ENCODE measurements at places on chromosomes 2 and 18.

- no peak for DNase-seq
Observed at GRCh38 chr2:220893411-220893810, 678.7 kb downstream of the EPHA4 start.

- DNase-seq, result no peak
Observed at GRCh38 chr18:54551590-54551989, 39.5 kb upstream of the DYNAP start.

DNA sequence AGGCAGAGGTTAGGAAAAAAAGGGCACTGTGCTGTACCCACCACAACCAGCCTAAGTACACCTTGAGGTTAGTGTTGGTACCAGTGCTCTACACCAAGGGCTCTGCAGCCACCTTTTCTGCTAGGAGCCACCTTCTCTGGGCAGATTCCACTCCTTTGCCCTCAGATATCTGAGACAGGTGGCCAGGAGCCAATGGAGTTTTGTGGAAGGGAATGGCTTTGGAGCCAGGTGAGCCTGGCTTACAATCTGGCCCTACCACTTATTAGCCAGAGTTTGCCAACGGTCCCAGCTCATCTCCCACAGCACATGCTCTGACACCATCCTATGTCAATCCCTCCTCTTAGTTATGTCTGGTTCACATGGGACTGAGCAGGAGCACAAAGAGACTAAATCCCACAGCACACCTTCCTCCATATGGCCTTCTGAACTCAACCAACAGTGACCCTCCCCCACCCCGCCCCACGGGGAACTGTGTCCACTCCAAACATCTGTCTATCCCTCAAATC is 77.5 kb downstream of the CLHC1 start:
- DNase-seq, result no peak

GRCh38 chr2:144396318-144396717 is 123.6 kb downstream of the ZEB2 start:
- no peak for DNase-seq

- DNase-seq, result no peak
Observed at GRCh38 chr2:40318921-40319320, 133.0 kb downstream of the SLC8A1 start.

DNA sequence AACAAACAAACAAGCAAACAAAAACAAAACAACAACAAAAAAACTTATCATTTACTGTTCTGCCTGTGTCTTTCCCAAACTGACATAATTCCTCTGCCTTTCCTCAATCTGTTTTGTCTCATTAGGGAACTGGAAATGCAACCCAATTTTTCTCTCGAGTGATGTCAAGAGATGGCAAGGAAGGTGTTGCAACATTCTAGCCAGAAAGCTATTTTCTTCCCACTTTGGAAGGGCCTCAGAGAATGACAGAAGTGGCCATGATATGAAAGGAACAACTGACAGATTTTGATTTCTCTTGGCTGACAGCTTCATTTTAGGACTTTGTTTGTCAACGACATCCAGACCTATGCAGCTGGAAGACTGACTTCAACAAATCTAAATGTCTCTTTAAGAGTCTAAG is 24.7 kb downstream of the RND3 start:
- DNase-seq, result no peak

DNA sequence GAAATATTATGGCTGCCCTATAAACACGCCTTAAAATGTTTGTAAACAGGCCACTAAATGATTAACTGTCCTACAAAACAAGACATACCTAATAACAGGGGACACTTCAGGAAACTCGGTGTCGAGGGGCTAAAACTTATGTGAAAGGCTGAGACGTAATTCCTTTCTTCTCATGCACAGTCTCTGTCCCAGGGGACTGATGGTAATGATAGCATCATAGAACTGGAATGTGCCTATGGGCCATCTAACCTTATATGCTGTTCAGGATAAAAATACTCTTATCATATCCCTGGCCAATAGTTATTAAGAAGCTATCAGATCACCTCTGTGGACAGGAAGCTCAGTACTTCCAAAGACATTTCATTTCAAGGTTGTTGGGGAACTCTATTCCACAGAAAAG is 252.6 kb upstream of the RASGRP3 start:
- no peak for DNase-seq

- no peak for DNase-seq
Observed at GRCh38 chr2:186058614-186059013, 320.0 kb downstream of the FSIP2 start.

DNA sequence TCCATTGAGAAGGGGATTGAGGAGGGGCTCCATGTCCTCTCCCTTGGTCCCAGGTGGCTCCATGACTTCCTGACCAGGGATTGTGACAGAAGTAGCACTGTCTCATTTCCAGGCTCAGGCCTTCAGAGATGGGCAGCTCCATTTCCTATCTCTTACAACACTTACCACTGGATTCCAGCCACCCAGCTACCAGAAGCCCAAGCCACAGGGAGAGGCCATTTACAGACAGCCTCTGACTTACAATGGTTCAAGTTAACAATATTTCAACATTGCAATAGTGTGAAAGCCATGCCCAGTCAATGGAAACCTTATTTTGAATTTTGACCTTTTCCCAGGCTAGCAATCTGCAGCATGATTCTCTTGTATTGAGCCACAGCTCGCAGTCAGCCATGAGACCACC is 164.9 kb upstream of the AGAP1 start:
- no peak for DNase-seq

GRCh38 chr2:26911911-26912861 is 58.3 kb upstream of the MAPRE3 start:
- DNase-seq, result no peak

DNA sequence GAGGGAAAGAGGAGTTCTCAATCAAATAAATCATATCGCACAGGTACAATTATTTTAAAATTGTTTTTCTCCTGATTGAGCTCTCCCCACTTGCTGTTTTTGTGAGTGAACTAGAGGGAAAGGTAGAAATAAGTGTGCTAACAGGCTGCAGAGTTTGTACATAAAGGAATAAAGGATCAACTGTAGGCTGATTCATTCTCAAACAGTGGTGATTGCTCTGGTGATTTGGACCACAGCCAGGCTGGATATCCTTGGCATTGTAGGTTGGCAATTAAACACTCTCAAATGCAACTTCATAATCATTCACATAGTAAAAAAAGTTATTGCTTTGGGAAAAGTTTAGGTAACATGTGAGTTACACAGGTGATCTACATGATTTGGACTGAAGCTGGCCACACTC is 29.8 kb downstream of the LRP1B start:
- DNase-seq, result no peak

DNA sequence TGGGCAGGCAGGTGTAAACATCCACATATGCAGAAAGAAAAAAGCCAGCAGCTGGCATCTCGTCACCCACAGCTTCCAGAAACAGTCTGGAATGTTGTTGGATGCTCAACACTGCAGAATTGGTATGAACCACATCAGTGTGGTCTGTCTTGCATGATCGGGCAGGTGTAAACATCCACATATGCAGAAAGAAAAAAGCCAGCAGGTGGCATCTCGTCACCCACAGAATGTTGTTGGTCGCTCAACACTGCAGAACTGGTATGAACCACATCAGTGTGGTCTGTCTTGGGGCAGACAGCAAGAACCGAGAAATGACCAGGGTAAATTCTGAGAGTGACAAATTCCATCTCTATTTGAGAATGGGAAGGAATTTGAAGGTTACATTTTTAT is 39.6 kb downstream of the DOCK10 start:
- no peak for DNase-seq

- DNase-seq, result no peak
Observed at GRCh38 chr2:27003007-27003406, 29.8 kb upstream of the TMEM214 start.

GRCh38 chr2:128667391-128667790 is 348.7 kb upstream of the HS6ST1 start:
- DNase-seq, result no peak

DNA sequence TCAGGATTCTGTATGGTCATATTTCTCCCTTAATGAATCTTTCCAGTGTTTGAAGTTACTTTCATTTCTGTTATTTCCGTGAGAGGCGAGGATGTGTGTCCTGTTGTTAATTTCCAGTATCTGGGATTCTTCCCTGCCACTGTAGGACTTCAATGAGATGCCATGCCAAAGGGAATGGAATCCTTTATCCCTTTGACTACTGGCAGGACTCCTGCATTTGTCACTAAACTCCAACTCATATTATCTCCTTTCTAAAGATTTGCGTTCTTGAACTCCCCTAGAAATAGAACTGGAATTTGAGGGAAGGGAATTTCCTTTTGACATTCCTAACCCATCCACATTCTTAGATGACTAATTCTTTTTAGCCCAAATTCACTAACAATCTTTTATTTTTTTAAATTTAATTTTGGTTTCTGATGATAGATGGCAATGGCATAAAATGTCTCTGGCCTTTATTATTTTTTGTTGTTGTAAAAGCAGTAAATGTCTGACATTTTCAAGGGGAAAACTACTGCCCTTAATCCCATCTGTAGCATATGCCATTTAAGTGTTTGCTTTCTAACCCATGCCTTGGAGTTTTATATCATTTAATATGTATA is 87.8 kb upstream of the EML6 start:
- no peak for DNase-seq

DNA sequence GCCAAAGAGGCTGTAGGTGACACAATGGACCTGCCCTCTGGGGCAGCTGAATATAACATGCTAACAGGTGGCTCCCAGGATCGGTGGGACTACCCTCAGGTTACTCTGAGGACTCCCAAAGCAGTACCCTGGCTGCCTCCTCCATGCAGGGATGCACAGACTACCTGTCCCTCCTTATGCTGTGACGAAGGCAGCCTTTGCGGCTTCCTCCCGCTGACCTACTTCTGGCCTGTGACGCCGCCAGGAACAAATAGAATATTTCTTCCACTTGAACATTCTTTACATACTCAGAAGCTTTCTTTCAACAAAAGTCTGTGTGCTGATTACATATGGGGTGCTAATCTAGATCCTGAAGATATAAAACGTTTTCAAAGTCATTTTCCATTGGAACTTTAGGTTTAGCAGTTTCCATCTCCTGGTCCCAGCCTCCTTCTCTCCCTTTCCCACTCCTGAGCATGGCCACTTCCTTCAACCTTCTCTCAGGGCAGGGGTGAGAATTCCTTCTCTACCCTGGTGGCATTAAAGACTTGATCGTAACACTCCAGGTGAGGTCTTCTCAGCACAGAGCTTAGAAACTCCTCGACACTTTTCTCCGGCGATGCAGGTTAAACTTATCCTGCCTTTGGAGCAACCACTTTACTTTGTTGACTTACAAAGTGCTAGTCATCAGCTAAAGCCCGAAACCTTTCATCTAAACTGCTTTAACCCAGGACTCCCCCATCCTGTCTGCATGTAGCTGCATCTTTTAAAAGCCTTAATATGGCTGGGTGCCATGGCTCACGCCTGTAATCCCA is 58.9 kb upstream of the STK17B start:
- no peak for DNase-seq

DNA sequence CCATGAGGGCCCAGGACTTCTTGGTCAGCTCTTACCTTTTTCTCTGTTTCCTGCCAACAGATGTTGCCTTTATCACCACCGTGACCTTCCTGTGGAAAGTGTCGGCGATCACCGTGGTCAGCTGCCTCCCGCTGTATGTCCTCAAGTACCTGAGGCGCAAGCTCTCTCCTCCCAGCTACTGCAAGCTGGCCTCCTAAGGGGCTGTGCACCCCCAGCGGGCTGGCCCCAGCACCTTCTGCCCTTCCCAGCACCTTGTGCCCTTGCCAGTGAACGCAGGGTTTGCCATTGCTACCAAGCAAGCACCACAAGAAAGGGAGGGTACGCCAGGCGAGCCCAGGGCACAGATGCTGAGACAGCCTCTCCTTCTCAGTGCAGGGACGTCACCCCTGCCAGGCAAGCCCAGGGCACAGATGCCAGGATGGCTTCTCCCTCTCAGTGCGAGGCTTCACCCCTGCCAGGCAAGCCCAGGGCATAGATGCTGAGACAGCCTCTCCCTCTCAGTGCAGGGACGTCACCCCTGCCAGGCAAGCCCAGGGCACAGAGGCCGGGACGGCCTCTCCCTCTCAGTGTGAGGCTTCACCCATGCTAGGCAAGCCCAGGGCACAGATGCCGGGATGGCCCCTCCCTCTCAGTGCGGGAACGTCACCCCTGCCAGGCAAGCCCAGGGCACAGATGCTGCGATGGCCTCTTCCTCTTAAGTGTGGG is 18.4 kb upstream of the NFATC1 start:
- DNase-seq, result no peak
